Adrenal gland (tissue), 19 donors: ENCODE measurements at places on chromosomes 7 and 10. TPM values are rescaled to one million over a fixed set of nuclear protein-coding genes. Genes with fewer than 3 reads are reported as not detected.

The C10orf53 gene
- not detected for polyA plus RNA-seq

DNA sequence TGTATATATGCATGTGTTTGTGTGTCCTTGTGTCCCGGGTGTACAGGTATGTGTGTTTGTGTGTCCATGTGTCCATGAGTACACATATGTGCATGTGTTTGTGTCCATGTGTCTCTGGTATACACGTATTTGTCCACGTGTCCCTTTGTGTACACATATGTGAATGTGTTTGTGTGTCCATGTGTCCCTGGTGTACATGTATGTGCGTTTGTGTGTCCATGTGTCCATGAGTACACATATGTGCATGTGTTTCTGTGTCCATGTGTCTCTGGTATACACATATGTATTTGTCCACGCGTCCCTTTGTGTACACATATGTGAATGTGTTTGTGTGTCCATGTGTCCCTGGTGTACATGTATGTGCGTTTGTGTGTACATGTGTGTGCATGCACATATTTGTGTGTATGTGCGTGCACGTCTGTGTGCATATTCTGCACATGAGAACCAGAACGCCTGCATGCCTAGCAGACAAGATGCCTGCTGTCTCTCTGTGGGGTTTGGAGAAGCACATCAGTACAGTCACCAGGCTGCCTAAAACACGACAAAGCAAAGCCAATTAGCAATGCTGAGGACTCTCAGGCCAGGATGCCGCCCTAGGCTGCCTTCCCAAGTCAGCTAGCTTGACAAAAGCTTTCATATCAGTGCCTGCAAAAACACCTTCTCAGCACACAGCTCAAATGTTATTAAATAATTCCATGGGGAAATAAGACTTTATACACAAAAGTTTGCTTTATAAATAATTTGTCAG is 327.8 kb downstream of the PTPRN2 start:
- H3K4me1 ChIP-seq = no peaks in the 10 kb centered on the region
- no peak for DNase-seq
- H3K4me3 ChIP-seq = no peak overlapping the region
- no peaks in the 10 kb centered on the region for H3K36me3 ChIP-seq
- no peaks in the 10 kb centered on the region for H3K27me3 ChIP-seq

- no peaks in the 10 kb centered on the region for H3K4me1 ChIP-seq
- no peak overlapping the region for H3K4me3 ChIP-seq
- DNase-seq = no peak
- no peaks in the 10 kb centered on the region for H3K27me3 ChIP-seq
- H3K36me3 ChIP-seq = no peaks in the 10 kb centered on the region
- no peak overlapping the region for H3K27ac ChIP-seq
These were observed 1152.0 kb downstream of the SORCS3 start for GRCh38 chr10:105793071-105793470.

DNA sequence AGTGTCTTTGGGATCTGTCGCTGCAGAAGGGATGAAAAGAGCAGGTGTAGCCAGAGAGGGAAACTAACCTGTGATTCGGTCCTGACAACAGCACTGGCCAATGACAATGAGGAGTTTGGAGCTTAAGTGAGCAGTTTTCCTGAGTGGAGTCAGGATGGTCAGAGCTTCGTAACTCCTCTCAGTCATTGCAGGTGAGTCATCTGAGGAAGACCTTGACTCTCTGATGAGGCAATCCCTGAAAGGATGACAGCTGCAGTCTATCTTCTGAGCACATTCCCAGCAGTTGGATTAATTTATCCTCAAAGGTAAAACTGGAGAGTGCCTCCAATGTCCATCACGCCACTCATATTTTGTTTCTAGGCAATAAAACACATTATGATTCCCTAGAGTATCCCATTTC is 401.9 kb downstream of the POM121L12 start:
- H3K27ac ChIP-seq = no peak overlapping the region
- no peaks in the 10 kb centered on the region for H3K36me3 ChIP-seq
- DNase-seq = peak; percentile 48
- no peaks in the 10 kb centered on the region for H3K27me3 ChIP-seq

DNA sequence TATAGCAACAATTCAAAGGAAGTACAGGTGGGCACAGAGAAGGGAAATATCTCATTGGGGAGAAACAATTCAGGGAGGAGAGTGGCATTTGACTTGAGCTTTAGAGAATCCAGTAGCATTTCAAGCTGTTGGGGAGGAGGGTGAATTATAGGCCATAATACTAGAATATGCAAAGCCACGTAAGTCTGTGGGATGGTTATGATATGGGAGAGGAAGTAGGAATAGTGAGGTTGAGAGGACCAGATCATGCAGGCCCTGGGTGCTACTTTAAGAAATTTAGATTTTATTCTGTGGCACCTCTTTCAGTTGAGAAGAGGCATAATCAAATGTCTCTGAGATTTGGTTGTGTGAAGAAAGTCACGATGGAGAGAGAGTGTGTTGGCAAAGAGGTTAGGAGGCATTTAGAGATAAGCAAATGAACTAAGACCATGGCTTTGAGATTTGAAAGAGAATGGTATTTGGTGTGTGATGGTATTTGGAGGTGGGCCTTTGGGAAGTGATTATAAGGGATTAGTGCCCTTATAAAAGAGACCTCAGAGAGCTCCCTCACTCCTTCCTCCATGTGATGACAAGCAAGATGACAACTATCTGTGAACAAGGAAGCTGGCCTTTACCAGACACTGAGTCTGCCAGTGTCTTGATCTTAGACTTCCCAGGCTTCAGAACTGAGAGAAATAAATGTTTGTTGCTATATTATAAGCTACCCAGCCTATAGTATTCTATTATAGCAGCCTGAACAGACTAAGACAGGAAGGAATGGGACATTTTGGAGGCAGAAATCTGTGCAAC is 15.1 kb downstream of the ADD3 start:
- H3K27ac ChIP-seq = no peak overlapping the region
- H3K4me1 ChIP-seq = peaks cover 1% of the 10 kb centered on the region
- no peak overlapping the region for H3K4me3 ChIP-seq

DNA sequence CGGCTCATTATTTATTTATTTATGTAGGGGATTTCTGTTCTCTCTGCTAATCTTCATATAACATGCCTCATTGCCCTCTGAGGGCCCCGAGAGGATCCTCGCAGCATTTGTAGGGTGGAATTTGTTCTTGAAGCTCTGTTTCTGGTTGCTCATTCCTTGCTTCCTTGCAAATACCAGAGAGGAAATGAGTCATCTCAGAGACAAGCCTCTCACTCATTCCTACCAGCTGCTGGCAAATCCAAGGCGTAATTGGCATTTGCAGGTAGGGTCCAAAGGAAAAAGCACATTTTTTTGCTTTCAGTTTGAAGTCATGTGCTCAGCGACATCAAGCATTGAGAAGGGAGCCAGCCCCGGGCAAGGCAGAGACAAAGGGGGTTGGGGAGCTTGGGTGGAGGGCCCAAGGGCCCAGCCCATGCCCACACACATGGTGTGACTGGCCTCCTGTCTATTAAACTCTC is 501.6 kb downstream of the GALNT17 start:
- no peaks in the 10 kb centered on the region for H3K27me3 ChIP-seq
- no peaks in the 10 kb centered on the region for H3K36me3 ChIP-seq
- H3K27ac ChIP-seq = no peak overlapping the region
- H3K4me1 ChIP-seq = peaks cover 11% of the 10 kb centered on the region
- H3K4me3 ChIP-seq = no peak overlapping the region
- DNase-seq = peak; percentile 47

The STOX1 gene
- 11.9 TPM for polyA plus RNA-seq

GRCh38 chr10:67246066-67246555 is 320.3 kb downstream of the LRRTM3 start:
- no peaks in the 10 kb centered on the region for H3K4me1 ChIP-seq
- H3K36me3 ChIP-seq = no peaks in the 10 kb centered on the region
- H3K4me3 ChIP-seq = no peak overlapping the region
- H3K27ac ChIP-seq = no peak overlapping the region
- DNase-seq = no peak

DNA sequence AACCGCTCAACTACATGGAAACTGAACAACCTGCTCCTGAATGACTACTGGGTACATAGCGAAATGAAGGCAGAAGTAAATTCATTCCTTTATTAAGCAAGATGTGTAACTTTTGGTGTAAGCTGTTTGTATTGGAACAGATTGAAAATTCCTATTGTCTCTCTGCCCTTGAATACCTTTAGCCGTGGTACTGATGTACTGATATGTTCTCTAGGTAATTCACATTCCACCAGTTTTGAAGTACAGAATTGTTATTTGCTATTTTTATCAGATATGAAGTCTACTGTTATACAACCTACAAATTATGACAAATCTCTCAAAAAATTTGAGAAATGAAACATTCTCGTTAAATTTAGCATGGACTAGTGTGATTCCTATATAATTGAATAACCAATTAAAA is 17.7 kb downstream of the ZMYND11 start:
- no peak overlapping the region for H3K27ac ChIP-seq
- H3K27me3 ChIP-seq = no peaks in the 10 kb centered on the region
- no peak for DNase-seq
- no peak overlapping the region for H3K4me3 ChIP-seq
- H3K4me1 ChIP-seq = peaks cover 7% of the 10 kb centered on the region

DNA sequence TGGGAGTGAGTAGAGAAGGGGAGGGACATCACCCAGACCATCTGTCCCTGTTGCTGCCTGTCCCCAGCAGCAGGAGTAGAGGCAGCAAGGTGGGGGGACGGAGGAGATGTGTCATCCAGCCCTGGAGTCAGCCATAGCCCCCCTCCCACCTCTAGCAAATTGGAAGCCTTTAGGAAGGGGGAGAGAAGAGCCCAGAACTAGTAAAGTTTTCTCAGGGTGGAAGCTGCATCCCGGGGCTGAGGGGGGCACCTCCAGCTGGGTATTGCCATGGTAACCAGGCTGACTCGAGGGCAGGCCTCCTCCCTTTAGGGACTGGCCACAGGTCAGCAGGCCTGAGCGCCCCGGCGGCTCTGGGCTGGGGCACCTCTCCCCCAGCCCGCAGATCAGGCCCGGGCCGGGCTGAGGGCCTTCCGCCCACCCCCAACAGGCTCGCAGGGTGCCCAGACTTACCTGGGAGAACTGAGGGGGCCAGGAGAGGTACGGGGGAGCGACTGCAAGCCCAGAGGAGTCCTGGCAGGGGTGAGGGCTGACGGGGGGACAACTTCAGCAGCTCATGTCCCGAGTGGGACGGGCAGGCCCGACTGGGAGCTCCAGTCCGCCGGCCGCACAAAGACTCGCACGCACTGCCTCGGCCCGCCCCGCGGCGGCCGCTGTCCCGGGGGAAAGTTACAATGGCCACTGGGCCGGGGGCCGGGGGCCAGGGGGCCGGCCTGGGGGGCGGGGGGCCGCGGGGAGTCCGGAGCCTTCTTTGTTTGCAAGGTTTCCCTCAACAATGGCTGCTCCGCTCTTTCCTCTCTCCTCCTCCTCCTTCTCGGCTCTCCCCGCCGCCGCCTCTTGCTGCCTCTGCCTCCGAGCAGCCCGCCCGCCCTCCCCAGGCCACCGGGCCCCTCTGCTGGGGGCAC is 6.0 kb downstream of the LDB1 start:
- no peak for DNase-seq
- H3K36me3 ChIP-seq = peaks cover 26% of the 10 kb centered on the region
- H3K27ac ChIP-seq = peak overlapping the region; percentile 74

The OR2A42 gene
- 0.16 TPM for polyA plus RNA-seq

The HOXA1 gene
- 0.30 TPM for polyA plus RNA-seq

DNA sequence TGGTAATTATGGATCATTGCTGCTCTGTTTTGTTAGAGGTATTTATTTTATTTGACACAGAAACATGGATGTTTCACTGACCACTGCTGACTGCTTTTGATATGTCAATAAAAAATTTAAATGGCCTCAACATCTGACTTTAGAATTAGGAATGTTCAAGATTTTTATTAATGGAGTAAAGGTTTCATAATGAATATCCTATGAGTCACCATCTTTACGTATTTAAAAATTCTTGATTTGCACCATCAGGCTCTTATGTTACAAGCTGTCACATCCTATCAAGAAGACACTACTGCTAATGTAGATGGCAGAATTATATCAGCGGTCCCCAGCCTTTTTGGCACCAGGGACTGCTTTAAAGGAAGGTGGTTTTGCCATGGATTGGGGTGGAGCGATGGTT is 578.7 kb upstream of the NRP1 start:
- H3K4me3 ChIP-seq = no peak overlapping the region
- no peak for DNase-seq
- peaks cover 6% of the 10 kb centered on the region for H3K27me3 ChIP-seq
- no peaks in the 10 kb centered on the region for H3K36me3 ChIP-seq
- H3K27ac ChIP-seq = no peak overlapping the region

DNA sequence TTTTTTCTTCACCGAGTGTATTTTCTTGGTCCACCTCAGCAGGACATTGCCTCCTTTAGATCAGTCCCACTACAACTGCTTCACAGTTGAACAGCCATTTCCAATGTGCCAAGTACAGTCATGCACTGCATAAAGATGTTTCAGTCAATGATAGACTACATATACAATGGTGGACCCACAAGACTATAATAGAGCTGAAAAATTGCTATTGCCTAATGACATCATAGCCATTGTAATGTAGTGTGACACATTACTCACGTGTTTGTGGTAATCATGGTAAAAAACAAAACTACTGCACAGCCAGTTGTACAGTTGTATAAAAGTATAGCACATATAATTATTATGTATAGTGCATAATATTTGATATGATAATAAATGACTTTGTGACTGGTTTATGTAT is 113.8 kb upstream of the HPS1 start:
- H3K4me1 ChIP-seq = no peaks in the 10 kb centered on the region
- H3K4me3 ChIP-seq = no peak overlapping the region
- no peaks in the 10 kb centered on the region for H3K27me3 ChIP-seq
- no peak overlapping the region for H3K27ac ChIP-seq

The CPA2 gene
- polyA plus RNA-seq = 0.94 TPM
